ENCODE measurements at places on chromosomes 7 and 10. TPM values are rescaled to one million over a fixed set of nuclear protein-coding genes. Genes with fewer than 3 reads are reported as not detected.

The BTBD16 gene
- total RNA-seq, result not detected

The FGF8 gene
- total RNA-seq, result not detected

The CPN1 gene
- not detected for total RNA-seq

The DBF4 gene
- total RNA-seq, result 65.5 TPM

Measured in T-helper 2 cell treated with Interferon-gamma antibody and Interleukin-4, amounts not matched to agents 100 ng/mL and 5 ng/mL, for 36 hours (primary cell).